ENCODE measurements at places on chromosomes 13 and 19.

DNA sequence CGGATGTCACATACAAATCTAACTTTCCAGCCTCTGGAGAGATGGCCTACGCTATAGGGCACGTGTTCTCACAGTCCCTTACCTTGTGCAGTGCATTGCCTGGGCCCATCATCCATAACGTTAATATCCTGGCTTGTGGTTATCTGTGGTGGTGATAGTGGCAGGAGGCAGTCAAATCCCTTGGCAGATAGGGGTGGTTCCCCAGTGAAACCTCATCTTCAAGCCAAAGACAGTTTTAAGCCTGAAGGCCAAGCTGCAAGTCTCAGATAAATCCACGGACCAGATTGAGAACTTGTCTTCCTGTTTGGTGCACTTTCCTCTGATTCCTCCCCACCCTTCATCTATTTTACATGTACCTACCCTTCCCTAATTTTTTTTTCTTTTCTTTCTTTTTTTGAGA lies 4.3 kb upstream of the FBXO17 start:
- no peak for DNase-seq

GRCh38 chr13:114097212-114097892 lies 35.1 kb downstream of the RASA3 start:
- no peak for DNase-seq

DNA sequence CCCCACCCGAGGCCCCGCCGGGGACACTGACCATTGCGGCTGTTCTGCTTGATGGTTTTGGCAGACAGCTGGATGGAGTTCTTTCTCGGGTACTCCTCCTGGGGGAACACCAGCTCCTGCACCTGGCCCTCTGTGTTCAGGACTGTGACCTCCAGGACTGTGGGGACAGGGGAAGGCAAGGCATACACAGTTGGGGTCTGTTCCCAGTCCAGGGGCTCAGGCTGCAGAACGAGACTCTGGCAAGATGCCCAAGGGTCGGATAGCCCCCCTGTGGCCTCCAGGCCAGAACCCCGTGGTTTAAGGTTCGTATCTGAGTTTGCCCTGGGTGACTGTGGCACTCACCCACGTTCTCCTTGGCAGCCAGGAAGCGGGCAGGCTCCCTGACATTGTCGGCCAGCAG lies 22.7 kb upstream of the ASF1B start:
- no peak for DNase-seq

- no peak for DNase-seq
These were observed 16.0 kb upstream of the ZNF792 start for GRCh38 chr19:34979819-34980640.

DNA sequence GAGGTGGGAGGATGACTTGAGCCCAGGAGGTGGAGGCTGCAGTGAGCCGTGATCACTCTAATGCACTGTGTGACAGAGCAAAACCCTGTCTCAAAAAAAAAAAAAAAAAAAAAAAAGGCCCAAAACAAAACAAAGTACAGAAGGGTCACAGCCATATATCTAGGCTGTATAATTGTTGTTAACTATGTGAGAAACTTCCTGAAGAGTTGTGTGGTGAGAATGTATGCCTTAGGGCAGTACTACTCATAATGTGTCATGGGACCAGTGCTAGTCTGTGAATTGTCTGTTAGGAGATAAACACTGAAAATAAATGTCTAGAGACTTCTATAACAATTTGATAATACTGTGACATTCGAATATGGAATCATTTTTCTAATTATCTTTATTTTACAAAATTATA lies 43.1 kb downstream of the PAN3 start:
- DNase-seq, result no peak

DNA sequence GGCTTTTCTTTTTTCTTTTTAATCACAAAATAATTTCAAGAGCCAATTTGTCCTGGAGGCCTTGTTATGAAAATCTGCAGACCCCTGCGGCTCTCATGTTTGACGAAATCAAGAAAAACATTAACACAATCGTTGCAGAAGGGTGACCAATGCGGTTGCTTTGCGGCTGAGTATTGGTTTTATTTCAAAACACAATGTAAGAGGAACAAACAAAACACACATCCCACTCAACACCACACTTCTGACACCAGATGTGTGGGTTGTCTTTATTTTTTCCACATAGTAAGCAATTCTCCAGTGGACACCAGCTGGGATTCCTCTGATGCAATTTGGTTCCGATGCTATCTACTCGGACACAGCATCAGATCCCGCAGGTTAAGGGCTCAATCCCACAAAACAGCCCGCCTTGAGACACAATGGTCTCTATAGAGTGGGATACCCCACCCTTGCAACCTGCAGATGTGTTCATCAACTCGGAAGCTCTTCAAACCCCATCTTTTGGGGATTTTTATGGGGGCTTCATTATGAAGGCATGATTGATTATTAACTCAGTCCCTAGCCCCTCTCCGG lies 21.9 kb upstream of the CCDC124 start:
- DNase-seq, result no peak

- no peak for DNase-seq
These were observed 21.5 kb upstream of the GSX1 start for GRCh38 chr13:27770809-27771208.

DNA sequence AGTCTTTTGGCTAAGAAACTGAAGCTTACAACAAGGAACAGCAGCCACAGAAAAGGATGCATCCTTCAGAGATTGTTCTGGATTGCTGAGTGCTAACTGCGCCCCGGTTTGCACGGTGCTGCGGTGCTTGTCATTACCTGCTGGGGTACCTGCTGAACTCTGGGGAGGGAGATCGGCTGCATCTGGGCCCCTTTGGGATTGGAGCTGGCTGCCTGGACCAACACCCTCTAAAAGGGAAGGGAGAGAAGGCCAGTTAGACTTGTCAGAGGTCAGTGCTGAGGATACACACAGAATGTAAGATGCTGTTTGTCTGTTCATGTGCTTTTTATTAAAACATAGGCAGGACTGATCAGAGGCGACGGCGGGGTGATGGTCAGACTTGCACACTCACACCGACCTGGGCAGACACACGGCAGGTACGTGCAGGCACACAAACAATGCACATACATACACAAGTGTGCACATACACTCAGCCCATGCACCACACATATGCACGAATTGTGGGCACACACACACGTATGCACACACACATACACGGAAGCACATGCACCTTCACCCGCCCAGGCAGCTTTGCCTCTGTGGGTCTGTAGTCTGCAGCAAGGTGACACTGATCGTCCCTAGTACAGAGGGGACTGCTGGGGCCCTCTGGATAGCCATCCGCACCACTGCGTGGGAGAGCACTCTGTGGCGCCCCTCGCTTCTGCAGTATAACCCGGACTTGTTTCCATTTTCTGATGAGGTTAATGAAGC lies 66.1 kb downstream of the RFX2 start:
- DNase-seq, result no peak

- no peak for DNase-seq
These were observed 73.2 kb downstream of the STARD13 start for GRCh38 chr13:33212396-33212795.

DNA sequence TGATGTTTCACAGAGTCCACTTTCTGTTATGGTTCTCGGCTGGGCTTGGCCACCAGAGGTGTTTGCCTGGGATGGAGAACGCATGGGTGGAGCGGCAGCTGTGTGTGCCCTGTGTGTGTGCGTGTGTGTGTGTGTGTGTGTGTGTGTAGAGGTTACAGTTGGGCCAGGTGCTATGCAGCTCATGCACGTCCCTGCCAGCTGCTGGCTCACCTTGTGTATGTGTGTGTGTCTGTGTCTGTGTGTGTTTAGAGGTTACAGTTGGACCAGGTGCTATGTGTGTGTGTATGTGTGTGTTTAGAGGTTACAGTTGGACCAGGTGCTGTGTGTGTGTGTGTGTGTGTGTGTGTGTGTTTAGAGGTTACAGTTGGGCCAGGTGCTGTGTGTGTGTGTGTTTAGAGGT lies 33.0 kb upstream of the PEG3 start:
- DNase-seq, result no peak

GRCh38 chr13:111919849-111920248 lies 147.1 kb upstream of the SOX1 start:
- no peak for DNase-seq

- DNase-seq, result no peak
These were observed 34.4 kb upstream of the MIR17HG start for GRCh38 chr13:91313103-91313502.

GRCh38 chr13:33078263-33078662 lies 62.0 kb downstream of the KL start:
- no peak for DNase-seq

- no peak for DNase-seq
These were observed 77.2 kb upstream of the ARHGEF7 start for GRCh38 chr13:111037927-111038326.

DNA sequence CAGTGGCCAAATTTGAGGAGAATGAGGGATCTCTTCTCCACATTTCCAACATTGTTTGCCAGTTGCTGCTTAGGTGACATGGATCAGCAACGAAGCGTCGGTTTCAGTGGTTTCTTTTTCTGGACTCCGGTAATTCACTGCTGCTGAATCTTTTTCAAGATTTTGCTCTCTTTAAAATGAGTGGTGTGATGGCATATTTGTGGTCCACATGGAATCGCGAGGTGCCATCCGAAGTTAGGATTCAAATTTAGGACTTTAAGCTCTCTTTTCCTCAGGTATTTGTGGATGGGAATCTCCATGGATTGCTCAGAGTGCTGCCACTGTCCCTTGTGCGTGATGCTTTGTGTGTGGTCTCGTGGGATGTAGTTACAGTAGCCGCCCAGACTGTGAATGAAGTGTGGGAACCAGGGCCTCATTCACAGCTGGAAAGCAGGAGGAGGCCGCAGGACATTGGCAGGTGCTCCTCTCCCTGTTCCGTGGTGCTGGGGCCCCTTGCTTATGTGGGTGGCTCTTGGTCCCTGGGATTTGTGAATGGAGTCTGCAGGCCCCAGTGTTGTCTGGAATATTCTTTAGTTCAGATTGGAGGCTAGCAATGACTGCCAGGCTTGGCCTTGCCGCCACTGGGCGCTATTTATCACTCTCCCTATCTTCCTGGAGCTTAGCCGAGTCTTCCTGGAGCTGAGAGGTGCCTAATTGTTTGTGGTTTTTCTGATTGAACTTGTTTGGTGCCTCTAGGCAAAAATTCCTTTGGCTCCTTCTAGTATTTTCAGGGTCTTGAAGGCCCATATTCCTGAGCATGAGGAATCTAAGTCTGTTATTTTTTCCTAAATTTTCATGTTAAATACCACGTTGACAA lies 1.5 kb downstream of the ILF3 start:
- DNase-seq, result no peak

DNA sequence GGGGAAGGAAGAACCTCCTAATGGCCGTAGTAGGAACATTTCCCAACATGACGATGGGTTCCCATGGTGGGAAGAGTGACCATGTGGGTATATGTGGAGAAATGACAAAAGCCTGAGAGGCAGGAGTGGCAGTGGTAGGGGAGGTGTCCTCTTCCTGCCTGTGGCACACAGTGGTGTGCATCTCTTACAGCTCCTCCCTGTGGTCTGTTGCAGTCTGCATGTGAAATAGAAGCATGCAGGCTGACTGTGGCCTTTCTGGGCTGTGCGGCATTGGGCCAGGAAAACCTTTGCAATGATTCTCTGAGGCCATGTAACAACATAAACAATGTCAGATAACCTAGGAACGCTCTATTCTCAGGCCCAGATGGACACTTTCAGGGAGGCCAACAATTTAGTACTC lies 84.0 kb downstream of the LACC1 start:
- DNase-seq, result no peak

DNA sequence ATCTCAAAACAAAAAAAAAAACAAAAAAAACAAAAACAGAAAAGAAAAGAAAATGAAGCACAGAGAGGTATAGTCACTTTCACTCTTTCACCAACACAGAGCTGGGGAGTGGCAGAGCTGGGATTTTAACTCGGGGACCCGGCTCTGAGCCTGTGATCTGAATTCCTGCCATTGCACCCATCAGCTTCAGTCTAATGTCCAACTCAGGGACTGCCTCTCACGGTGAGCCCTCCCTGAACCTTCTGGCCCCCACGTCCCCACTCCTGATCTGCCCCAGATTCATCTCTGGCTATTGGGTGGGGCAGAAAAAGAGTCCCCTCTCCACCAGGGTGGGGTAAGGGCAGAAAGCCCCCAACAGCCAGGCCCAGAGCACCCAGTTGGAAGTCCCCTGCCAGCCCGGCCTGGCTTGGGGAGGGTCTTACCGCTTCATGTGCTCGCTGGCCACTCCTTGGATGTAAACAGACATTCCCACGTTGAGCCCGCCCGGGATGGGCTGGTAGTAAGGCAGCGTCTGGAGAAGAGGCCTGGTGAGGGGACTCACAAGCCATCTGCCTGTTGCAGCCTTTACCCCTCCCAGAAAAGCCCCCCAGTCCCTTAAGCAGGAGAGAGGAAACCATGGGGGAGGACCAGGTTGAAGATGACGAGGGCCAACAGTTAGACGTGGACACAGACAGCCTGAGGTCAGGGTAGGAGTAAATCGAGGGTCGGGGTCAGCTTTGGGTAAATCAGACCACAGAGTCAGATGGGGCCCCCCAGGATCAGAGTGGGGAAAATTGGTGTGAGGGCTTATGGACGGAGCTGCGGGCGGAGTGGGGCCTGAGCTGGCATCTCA lies 520 bp downstream of the LGALS4 start:
- DNase-seq, result no peak

DNA sequence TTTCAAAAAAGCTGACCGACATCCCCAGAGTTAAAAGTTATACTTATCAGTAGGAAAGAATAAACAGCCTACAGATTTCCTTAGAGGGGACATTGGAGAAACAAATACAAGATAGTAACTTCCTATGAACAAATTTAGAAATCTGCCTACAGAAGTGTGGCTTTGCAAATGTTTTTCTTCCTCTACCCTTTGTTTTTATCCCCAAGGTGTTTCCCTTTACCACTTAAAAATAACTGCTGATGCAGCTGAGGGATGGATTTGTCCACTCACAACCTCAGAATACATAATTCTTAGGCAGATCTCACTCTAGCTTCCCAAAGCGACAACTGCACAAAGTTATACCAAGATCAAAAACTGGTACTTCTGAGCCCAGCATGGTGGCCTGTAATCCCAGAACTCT lies 20.9 kb downstream of the MED4 start:
- DNase-seq, result no peak

DNA sequence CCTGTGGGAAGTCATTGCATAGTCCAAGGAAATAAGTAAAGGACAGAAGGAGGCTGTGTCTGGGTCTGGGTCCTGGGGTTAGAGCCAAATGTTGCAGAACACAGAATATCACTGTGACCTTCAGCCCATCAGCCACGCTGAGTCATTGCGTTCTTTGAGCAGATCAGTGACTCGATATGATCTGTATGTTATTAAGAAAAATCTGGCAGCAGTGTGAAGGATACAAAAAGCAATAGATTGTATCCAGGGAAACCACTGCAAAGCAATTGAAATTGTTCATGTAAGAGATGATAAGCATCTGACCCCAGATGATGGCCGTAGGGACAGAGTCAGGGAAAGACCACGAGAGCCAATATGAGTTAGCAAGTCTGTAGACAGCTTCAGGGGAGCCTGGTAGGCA lies 1575.1 kb upstream of the SLC10A2 start:
- DNase-seq, result no peak
